Cerebellar nuclear complex (tissue), 1 donor: ENCODE measurements at places on chromosomes 6 and 20.

DNA sequence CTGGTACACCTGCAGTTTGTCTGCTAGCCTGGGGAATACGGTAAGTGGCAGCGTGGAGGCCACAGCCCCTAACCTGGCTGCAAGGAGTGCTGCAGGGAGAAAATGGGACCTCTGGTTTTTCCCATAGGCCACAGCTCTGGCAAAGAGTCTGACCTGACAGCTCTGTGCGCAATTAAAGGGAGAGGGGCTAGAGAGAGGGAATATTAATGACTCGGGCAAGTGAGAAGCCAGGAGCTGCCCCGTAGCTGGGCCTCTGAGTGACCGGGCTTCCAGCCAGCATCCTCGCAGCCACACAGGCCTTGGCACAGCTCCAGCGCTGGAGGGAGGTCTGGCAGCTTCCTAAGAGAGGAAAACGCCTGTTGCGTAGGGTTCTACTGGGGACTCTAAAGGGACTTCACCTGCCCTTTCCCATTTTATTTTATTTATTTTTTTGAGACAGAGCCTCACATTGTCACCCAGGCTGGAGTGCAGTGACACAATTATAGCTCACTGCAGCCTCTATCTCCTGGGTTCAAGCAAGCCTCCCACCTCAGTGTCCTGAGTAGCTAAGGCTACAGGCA lies 18.2 kb upstream of the OCSTAMP start:
- DNase-seq, result peak; percentile 92

DNA sequence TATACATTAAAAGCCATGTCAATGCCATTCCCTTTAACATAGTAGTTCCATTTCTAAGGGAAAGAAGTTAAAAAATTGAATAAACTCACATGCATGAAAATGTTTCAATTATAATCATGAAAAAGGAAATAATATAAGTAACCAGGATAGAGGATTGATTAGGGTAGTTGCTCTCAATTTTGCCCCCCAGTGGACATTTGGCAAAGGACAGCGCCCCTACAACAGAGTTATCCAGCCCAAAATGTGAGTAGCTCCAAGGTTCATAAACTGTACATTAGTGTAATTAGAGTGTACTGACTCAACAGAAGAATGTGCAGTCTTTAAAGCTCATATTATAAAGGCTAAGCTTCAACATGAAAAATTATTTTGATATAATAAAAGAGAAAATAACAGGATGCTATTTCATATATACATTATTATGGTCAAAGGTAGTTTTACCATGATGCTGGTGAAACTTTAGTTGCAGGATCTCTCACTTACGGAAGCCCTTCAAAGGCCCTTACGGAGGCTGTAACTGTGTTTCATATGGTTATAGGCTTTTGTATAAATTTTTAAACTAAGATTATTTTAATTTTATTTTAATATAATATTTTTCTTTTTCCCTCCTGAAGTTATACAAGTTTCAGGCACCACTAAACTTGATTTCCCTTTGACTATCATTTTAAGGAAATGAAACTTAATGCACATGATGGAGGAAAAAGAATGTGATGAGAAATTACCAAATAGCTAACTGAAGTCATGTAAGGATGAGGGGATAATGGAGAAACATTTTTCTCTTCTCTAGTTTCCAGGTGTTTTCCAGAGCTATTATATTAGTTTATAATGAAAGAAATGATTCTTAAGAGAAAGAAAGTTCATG lies 403.6 kb downstream of the PLCB1 start:
- no peak for DNase-seq

DNA sequence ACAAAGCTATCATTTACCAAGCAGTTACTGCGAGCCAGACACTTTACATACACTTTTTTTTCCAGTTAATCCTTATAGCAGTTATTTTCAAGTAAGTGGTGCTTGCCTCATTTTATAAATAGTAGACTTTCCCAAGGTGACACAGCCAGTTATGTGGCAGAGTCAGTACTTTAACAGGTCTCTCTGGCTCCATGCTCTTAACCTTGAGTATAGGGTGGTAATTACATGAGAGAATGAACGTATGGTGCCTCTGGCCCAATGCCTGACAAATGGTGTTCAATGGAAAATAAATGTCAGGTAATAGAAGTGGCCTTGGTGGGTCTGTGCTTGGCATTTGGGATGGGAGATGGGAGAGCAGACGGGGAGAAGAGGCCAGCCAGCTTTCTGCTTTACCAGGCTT lies 316.3 kb downstream of the SLC35F1 start:
- no peak for DNase-seq

- no peak for DNase-seq
Observed at GRCh38 chr6:127404133-127404532, 55.1 kb downstream of the KIAA0408 start.

- DNase-seq, result no peak
Observed at GRCh38 chr6:161804838-161805237, 531.0 kb upstream of the AGPAT4 start.

GRCh38 chr6:21426841-21427490 lies 166.6 kb upstream of the SOX4 start:
- DNase-seq, result no peak

DNA sequence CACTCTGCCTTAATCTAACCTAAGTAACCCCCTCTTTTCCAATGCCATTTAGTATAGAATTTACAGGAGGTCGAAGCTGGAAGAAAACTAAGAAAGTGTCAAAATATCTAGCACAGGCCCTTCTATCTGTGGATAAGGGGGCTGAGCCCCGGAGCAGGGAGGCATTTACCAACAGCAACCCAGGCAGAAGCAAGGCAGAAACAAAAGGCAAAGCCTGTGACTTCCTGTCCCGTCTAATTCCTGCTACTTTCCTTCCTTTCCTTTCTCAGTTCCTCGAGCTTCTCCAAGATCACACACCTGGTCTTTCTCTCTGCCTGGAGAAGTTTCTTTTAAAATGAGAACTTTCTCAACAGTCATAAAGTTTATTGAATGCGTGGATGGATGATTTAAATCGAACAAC lies 146.0 kb downstream of the FOXA2 start:
- no peak for DNase-seq

DNA sequence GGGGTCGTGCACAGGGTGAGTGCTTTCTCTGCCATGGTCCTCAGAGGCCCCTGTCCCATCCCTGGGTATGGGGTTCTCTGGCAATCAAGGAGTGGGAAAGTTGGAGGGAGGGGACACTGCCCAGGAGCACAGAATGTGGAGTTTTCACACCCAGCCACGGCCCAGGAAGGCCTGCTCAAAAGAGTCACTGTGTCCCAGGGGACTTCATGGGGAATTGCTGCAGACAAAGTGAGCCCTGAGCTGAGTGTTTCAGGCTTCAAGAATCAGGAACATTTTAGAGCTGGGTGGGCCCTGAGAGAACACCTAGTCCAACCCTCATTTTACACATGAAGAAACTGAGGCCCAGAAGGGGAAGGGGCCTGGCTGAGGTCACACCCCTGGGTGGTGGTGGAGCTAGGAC lies 5.7 kb downstream of the MAPK13 start:
- no peak for DNase-seq

DNA sequence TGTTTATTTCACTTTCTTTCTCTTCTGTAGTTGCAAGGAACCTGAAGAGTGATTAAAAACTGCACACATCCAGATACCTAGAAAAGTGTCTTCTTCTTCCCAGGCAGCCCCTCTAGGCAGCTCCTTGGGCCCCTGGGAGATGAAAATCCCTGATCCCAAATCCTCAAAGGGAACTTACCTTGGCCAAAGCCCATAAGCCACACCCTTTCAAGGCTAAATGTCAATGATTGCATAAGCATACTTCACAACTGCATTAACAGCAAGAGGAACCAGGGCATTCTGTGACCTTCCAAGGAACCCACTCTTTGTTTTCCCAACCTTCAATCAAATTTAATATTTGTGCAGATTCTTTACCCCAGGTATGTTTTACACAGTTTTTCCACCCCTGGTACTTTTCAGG lies 4.4 kb upstream of the HMGN3 start:
- no peak for DNase-seq

DNA sequence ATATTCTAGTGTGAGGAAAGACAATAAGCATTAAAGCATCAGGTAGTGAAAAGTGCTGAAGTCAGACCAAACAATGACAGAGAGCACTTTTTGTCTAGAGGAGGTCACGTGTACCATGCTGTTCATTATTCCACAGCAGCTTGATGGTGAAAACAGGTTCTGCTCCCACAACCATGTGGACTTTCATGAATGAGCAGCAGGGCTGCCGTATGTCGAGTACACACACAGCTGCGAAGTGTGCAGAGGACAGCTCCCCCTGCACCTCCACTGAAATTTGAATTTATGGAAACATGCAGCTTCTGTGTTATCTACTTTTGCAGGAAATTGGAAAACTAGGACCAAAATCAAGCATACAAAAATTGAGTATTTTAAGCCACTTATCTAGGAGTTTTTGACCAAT lies 85.3 kb downstream of the MAP7 start:
- no peak for DNase-seq

DNA sequence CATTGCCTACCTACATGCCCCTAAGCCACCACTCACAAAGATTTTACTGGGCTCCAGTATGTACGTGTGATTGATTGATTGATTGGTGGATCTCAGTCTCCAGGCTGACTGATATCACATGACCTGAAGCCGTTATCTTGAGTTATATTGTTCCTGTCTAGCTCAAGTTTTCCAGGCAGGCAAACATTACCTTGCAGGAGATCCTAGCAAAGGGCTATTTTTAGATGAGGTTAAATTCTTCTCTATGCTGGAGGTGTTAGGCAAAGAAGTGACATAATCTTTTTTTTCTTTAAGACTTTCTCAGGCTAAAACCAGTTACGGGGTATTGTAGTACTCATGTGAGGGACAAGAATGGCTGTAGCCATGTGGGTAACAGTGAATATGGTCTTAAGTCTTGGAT lies 125.2 kb downstream of the DOK5 start:
- no peak for DNase-seq

DNA sequence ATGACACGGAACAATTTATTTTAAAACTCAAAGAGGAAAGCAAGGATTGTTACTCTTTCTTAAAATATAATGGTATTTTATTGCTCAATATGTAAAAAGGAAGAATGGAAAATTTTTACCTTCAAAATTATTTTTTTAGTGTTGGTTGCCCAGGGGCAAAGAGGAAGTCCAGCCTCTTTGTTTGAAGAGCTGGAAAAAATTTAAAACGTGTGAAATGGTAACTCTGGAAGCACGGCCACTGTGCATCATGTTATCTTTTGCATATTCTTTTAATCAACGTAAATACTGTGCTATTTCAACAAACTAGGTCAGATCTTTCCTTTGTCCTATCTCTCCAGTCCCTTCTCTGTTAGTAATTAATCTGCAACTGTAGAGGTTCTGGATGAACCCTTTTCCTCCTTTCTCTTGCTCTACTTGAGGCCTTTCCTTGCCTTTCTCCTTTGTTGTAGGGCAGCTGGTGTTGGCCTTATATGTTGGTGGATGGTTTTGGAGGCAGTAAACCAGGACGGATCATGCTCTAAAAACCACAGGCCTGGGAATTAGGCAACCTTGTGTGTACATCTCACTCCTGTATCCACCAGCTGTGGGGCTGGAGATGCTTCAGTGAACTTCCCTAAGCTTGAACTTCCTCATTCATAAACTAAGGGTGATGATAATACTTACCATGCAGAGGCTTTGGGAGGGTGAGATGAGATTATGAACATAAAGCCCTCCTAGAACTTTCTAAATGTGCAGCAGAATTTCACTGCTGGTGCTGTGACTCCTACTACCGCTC lies 143.3 kb downstream of the PRL start:
- no peak for DNase-seq

GRCh38 chr6:46734867-46735719 lies at the start of gene PLA2G7:
TSS of gene PLA2G7 (minus strand) at chr6:46735375. CDS start at chr6:46722891, 12,484 bp downstream.
- DNase-seq, result no peak

DNA sequence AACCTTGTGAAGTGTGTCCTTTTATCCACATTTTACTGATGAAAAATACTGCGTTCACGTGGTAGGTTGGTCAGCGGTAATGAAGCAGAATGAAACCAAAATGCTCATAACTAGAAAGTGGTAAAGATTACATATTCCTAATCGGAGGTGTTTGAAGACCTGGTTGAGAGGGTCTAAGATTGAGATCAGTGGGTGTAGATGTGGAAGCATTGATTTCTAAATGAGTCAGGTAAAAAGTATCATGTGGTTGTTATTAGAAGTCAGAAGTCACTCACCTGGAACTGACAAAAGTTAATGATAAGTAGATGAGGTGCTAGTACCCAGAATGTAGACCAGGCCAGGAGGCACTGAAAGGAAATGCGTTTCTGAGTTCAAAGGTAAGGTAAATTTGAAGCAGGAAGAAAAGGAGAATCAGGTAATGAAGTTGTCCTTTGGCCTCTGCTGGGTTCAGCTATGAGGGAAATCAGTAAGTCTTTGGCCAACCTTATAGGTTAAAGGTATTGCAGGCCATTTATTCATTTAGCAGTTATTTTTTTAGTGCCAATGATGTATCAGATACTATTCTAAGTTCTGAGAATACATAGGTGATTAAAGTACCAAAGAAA lies 31.2 kb downstream of the FAM83B start:
- DNase-seq, result no peak
